H9 (cell line): ENCODE measurements at places on chromosomes 2 and 18. TPM values are rescaled to one million over a fixed set of nuclear protein-coding genes. Genes with fewer than 3 reads are reported as not detected.

DGKD gene
- 18.1 and 20.7 TPM in 2 replicates for total RNA-seq

- H3K4me3 ChIP-seq: no peak overlapping the region
- peaks cover 20% of the 10 kb centered on the region for H3K36me3 ChIP-seq
- no peaks in the 10 kb centered on the region for H3K4me1 ChIP-seq
- no peaks in the 10 kb centered on the region for H3K27me3 ChIP-seq
- no peak overlapping the region for H3K27ac ChIP-seq
Measured at GRCh38 chr2:111626037-111626864, 257.7 kb downstream of the ANAPC1 start.

- no peaks in the 10 kb centered on the region for H3K4me1 ChIP-seq
- no peaks in the 10 kb centered on the region for H3K36me3 ChIP-seq
- DNase-seq: no peak
Measured at GRCh38 chr2:8342407-8342806, 339.4 kb upstream of the ID2 start.

SERPINB11 gene
- not detected in 2 replicates for total RNA-seq
